ENCODE measurements at places on chromosomes 5 and 9.
A peak's percentile ranks its signal among the peaks of the same experiment; 100 is the strongest.

GRCh38 chr5:566636-567309 lies 42.5 kb upstream of the SLC9A3 start:
- no peak for DNase-seq

DNA sequence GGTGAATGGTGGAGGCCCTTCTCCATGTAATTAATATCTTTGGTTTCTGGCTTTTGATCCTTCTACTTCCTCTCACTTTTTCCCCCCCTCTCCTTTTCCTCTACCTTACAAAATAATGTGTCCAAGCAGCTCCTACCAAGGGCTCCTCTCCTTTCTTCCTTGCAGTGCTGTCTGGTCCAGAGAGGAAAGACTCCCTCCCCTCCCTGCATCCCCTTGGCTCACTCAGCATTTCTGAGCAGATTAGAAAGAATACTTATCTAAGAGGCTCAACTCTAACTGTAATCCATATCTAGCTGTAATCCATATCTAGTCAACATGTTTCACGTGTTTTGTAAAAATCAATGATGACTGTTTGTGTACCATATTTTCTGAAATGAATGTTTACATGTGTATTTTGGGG lies 97.4 kb downstream of the GAPVD1 start:
- no peak for DNase-seq

- DNase-seq = no peak
Measured at GRCh38 chr5:4113426-4113825, 517.8 kb downstream of the IRX1 start.

DNA sequence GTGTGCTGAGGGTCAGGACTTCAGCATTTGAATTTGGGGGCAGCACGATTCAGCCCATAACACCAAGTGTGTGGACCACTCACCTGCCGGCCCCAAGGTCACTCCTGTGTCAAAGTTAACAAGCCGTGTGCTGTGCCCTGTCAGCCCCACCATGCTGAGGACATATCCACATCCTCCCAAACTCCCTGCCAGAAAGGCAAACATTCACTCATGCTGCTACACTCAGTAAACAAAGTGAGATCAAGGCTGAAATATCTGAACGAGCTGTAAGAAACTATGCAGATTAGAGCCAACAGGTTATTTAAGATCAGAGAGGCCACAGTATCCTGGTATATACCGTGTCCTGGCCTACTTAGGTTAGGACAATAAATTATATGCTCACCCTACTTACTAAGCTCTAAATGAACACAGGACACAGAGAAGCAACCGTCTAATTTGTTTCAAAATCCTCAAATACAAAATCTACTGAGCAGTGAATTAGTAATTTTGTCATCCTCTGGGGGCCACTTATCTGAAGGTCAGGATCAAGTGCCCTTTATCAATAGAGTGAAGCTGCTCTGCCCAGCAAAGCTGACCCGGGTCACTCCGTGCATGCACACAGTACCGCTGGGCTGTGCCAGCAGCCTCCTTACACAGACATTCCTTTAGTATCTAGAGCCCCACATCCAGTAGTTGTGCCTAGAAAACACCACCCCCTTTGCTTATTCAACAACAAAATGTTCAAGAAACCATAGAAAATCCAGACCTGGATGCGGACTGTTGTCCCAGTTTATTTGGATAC lies 28.2 kb downstream of the RETREG1 start:
- no peak for DNase-seq

DNA sequence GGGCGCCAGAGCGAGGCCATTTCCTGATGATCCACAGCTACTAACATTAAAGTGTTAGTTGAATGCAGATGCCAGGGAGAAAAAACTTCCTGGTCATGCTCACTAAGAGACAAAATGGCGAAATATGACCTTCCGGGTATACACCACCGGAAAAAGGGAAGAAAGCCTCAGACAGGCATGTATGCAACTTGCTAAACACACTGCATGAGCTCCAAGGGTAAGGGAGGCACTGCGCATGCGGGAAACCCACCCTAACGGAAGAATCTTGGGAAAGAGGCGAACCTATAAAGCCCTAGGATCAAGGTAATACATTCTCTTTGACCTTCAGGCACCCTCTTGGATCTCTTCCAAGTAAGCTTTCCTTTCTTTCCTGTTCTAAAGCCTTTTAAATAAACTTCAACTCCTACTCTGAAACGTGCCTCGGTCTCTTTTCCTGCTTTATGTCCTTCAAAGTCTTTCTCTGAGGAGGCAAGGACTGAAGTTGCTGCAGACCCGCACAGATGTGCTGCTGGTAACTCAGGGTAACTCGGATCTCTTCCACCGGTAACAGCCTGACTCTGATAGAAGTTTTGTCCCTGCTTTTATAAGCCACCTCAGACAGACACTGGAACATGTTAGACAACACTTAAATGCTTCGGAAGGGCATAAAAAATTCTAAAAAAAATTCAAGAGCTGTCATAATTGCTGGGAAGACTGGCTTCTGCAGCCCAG lies 64.9 kb downstream of the DTWD2 start:
- DNase-seq = no peak

DNA sequence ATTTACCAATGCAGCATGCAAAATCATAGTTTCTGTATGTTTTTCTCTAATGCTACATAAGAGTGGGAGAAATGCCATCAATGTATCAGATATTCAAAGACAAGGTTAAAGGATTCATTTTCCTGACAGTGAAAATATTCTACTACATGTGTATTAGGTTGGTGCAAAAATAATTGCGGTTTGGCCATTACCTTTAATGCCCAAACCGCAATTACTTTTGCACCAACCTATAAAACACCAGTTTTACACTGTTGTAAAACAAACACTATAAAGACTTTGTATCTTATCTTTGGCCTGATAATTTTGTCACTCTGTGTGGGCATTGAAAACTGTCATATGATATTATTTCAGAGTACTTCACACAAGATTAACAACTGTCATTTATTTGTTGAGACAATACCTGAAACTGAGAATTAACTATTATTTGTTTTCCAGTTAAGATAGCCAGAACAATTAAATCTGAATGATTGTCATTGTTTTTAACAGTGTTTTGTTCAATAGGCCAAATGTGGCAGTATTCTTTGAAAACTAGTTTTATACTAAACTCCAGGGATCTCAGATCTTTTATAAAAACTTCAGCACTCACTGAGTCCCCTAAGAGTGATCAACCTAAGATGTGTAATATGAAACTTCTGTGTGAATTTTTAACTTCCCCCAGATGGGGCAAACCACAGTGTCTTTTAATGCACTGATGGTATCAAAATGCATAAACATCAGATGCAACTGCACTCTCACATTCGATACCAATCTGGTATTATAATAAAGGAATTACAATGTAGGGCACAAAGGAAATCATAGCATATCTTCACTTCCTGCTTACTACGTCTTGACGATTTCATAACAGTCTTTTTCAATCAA lies 53.8 kb upstream of the FBN2 start:
- DNase-seq = no peak

DNA sequence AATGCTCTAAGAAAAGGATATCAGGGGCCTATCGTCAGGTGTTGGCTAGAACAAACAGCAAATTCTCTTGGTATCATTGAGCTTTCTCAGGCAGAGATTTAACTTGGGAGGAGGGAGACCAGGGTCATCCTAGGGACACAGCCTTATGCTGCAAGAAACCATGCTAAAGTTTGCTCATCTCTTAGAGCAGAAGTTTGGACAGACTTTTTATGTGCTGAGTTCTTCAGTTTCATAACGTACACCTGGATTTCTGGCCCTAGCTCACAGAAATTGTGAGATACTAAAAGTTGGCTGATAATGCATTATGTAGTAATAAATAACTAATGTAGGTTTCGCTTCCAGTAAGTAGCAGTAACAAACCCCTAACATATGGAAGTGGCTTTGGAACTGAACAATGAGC lies 1359.8 kb upstream of the CDH9 start:
- DNase-seq = no peak

DNA sequence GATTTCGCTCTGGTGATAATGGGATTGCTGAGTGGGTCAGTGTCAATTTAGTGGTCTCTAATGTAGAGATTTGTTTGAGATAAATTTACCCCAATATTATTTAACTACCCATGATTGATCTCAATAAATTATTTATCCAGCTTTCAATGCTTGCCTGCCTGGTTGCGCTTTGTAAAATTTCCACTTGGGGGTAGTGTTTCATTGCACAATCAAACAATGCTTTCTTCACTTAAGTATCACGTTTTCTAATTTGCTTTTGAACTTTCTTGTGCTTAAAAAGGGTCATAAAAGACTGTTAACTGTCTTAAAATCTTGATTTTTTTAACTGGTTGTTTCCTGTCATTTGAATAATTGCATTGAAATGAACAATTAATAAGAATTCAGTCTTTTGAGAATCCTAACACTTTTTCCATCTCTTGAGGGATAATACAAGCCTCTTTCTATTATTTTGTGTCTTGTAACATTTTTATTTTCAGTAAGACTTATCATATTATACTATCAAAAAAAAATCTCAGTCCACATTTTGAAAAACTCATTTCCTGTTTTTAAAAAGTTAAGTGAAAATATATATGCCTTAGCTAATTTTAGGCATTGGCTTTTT lies 18.7 kb downstream of the HSD17B4 start:
- DNase-seq = no peak

DNA sequence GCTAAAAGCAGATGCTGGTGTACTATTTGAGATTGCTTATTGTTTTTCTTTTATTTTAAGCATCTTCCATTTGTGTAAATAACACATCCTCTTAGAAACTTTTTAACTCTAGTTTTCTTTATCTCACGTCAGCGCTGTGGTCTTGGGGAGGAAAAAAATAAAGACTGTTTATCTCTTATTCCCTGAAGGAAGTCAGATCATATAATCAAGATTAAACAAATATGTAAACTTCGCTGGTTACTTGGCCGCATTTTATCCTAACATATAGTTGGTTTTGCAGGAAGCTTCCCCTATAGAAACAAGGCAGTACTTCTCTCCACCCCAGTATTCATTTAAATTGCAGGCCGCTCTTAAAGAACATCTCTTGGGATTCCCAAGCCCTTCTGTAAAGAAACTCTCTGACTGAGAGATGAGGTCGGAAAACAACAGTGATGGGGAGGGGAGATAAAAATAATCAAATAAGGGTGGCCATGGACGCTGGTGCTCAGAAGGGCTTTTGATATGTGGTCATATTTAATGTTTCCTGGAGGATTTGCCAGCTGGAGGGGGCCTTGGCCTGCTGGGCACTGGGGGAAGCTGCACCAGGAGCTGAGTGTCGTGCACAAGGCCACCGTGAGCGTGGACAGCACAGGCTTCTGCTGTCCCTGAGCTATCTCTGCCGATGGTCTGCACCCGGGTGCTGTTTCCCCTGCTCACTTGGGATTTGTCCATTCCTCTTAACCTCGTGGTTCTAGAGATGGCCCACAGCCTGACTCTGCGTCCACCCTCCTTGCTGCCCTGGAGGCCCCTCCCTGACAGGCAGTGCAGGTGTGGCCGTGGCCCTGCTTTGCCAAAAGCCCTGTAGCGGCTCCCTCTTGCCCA lies 23.8 kb downstream of the NEURL1B start:
- DNase-seq = no peak

DNA sequence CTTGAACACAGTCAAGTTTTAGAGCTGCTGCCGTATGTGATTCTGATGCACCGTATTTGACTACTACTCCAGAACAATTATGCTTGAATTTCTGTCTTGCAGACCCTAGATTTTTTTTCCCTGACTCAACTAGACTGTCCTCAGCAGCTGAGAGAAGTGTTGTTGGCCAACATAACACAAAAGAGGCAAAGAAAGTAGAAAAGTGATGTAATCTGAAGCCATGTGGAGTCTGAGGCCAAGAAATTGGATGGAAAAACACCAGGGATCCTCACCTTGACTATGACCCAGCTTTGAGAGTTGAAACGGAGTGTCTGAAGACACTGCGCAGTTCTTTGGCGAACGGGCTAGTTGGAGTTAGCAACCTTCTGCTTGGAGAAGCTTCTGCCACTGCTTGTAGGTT lies 36.3 kb upstream of the FGF1 start:
- no peak for DNase-seq

DNA sequence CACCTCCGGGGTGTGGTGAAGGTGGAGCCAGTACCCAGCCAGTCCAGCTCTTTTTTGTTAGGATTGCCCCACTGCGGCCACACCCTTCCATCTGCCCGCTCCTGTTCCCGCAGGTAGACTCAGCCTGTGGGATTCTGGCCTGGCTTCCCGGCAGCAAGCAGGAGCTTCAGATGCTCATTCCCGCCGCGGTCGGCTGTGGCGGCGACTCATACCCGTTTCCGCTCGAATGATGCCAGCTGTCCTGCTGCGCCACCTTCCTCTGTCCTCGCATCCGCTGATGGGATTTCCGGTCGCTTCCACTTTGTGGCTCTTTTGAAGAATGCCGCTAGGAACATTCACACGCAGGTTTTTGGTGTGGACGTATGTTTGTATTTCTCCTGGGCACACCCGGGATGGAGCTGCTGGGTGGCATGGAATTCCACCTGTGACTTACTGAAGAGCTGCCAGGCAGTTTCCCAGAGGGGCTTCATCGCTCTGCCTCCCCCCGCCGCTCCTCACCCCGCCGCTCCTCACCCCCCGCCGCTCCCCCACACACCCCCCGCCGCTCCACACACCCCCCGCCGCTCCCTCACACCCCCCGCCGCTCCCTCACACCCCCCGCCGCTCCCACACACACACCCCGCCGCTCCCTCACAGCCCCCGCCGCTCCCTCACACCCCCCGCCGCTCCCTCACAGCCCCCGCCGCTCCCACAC lies 60.3 kb downstream of the TENT4A start:
- no peak for DNase-seq

DNA sequence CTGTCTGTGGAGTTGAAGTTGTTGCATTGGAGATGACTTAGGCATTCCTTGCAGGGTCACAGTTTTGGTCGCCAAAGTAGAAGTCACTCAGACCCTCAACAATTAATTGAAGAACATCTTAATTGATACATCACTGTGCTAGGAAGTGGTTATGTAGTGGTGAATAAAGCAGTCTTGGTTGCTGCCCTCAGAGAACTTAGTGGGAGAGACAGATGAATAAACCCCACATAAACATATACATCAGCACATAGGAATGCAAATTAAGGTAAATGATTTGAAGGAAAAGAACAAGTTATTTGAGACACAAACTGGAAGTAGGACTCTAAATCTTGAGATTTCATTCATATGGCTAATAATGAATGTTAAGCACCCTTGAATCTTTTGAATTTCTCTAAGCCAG lies 25.7 kb downstream of the FAM174A start:
- DNase-seq = no peak

DNA sequence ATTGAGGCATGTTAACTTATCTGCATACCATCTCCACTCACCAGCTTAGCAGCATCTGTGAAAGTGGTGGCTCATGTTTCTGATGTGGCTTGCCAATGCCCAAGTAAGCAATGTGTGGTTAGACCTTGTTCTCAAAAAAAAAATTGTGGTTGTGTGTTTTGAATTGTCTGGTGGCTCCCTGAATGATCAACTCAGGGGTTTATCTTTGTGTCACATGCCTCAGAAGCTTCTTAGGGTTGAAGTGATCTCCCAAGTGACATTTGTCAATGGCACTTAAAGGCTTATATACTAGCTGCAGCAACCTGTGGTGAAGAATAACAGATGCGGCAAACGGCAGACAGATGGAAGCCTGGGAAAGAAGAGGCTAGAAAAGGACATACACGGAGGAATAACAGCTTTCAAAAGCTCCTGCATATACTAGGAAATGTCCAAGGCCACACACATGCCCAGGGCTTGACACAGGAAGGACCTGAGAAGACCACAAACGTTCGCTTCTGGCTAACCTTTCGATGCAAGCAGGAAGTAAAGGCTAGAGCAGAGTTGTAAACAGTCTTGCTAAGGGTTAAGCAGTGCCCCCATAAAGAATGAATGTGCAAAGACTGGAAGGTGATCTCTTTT lies 42.2 kb upstream of the FSD1L start:
- peak; percentile 16 for DNase-seq

GRCh38 chr9:116182876-116183275 lies 29.3 kb downstream of the PAPPA start:
- DNase-seq = no peak

GRCh38 chr9:133238272-133238850 lies 29.3 kb upstream of the OBP2B start:
- peak; percentile 17 for DNase-seq

- DNase-seq = no peak
Measured at GRCh38 chr9:127762111-127762676, 16.3 kb downstream of the SH2D3C start.

All from stimulated activated CD8-positive, alpha-beta memory T cell treated with anti-CD3 and anti-CD28 coated beads, Interleukin-15, amount 100 ng/mL, for 1 hour (primary cell).